ENCODE measurements at places on chromosomes 2 and 18. TPM values are rescaled to one million over a fixed set of nuclear protein-coding genes. Genes with fewer than 3 reads are reported as not detected.

DNA sequence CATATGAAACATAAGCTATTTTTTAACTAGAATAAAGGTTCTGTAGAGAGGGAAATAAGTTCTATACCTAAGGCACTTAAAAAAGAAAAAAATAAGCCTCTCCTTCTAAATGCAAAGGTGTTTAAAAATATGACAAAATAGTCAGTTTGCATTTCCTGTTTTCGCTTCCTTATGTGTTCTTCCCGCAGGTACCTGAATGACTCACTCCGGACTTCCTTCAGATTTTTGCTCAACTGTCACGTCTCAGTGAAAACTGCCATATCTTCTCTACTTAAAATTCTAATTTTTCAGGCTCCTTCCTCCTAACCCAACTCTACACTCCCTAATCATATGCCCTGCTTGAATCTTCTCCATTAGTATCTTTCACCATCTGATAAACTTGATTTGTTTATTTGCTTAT lies 1333.1 kb downstream of the LRP1B start:
- no peak for DNase-seq

DNA sequence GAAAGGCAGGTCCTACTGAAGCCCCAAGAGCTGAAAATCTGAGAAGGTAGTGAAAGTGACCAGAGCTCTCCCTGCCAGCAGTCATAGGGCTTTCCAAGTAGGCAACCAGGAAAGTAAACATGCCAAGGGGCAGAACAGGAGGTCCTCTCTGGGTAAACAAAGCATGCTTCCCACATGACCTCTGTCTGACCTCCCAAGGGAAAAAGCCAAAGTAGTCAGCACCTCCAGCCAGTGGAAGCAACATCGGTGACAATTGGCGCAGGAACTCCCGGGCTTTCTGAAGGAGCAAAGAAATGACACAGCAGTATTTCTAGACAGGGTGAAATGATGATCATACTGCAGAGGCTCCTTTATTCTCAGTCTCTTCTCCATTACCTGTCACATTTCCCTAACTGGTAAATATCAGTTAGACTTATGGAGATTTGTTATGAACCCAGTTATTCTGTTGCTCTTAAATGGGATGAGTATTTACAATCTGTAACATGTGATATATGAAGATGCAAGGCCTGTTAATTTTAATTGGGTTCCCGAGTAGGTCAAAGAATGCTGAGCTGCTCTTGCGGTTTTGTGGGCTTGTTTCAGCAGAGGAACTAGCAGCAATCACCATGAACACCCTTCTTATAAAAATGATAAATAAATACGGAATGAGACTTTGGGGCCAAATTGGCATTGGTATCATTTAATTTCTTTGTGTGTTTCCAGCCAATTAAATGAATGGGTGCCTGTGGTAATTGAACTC lies 321.0 kb downstream of the RND3 start:
- no peak for DNase-seq

HOXD1 gene
- 0.76 TPM for polyA plus RNA-seq

DNA sequence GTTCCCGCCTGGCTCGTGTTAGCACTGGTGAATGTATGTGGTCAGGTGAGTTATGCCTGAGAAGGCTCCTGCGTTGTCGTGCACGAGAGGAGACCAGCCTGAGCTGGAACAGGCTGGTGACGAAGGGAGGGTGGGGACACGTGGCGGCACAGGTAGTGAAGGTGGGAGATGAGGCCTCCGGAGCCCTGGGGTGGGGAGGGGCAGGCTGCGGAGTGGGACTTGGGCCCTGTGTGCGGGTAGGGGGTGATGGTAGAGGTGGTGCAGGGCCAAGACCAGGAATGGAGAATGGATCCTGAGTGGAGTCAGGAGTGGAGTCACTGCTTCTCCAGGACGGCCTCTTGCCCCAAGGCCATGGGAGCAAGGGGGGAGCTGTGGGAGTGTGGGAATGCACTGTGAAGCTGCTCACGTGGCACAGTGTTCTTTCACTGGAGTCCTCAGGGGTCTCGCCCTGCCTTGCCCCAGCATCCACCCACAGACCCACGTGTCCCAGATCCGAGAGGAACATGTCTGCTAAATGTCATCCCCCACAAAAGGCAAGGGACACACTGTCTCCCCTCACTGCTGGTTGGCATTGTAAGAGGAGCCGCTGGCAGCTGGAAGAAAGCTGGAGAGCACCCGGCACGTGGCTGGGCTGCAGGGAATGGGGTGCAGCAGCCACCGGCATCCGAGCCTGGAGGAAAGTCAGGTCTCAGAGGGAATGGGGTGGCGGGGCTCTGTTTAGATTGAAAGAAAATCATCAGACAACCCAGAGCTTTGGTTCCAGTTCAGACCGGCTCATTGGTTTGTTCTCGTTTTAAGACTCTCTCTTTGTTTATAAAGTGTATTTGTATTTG lies 63.7 kb downstream of the CYP26B1 start:
- DNase-seq = no peak

GRCh38 chr2:166373951-166374350 lies 1.8 kb downstream of the SCN9A start:
- DNase-seq = no peak

- no peak for DNase-seq
Observed at GRCh38 chr2:156311976-156312375, 20.5 kb downstream of the NR4A2 start.

DNA sequence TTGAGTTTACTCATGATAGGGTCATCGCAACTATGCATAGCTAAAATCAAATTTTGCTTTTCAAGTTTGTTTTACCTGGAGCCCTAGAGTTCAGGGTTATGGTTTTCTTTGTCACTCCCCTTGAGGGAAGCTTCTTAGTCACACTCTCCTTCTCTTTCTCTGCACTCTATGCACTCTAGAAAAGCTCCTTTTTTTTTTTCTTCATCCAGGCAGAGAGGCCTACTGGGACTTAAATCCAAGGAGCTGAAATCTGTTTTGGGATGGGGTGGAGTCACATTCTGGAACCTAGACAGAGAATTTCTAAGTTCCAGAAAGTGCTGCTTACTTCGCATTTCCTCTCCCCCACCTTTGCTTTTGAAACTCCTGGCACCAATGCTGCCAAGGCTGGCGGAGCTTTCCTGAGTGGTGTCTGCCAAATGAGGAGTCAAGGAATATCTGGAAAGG lies 19.1 kb upstream of the IL18R1 start:
- no peak for DNase-seq

DNA sequence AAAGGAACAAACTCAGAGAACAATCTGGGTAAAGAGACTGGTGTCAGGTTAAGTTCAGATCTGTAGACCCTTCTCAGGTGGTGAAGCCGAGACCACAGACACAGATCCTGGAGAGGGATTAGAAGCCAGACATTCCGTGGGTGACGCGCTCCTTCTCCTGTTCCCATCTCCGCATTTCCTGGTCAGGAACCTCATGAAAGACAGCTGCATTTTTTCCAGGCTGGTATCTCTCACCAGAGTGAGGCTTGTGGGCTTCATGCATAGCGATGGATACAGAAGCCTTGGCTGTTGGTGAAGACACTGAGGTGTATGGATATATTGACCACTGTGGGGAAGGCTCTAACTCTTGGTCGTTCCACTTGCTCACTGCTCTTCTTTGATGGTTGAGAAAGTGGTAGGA lies 152.6 kb downstream of the FAM210A start:
- no peak for DNase-seq

UGT1A1 gene
- not detected for polyA plus RNA-seq

GATA6 gene
- 30.2 TPM for polyA plus RNA-seq

DNA sequence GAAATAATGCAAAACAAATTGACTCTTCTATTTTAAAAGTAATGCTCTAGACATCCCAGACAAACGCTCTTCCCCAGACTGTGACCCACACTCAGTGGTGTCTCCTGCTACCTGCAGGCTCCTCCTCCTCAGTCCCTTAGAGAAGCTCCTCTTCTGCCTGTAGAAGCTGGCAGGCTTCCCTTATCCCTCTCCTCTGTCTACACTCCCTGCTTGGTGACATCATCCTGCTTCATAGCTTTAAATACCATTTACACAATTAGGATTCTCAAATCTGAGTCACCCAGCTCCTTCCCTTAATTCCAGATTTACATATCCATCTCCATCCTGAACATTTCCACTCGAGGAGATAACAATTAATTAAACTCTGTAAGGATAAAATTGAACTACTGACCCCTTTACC lies 167.9 kb downstream of the FBXO15 start:
- no peak for DNase-seq

GRCh38 chr2:54655046-54655809 lies 68.2 kb upstream of the EML6 start:
- DNase-seq = no peak

DNA sequence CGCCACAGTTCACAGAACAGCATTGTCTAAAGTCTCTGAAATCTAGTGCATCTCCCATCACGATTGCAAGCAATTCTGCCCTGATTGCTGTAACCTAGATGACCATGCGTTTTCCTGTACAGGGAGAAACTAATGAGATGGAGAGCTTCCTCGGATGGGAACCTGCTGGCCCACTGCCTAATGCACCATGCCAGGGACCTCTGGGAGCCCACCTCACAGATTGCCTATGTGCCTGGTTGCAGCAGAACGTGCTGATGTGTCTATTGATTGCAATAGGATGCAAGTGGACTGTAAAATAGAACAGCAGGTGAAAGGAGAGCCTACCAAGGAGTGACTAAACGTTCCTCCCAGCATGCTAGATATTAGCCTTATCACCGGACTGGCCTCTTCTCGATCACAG lies 141.0 kb upstream of the RAB12 start:
- no peak for DNase-seq

ATP6V1B1 gene
- polyA plus RNA-seq = 0.62 TPM

GRCh38 chr18:24400587-24400986 lies 3.0 kb upstream of the OSBPL1A start:
- DNase-seq = no peak

- no peak for DNase-seq
Observed at GRCh38 chr2:178529194-178529593, 48.9 kb downstream of the PLEKHA3 start.

DNA sequence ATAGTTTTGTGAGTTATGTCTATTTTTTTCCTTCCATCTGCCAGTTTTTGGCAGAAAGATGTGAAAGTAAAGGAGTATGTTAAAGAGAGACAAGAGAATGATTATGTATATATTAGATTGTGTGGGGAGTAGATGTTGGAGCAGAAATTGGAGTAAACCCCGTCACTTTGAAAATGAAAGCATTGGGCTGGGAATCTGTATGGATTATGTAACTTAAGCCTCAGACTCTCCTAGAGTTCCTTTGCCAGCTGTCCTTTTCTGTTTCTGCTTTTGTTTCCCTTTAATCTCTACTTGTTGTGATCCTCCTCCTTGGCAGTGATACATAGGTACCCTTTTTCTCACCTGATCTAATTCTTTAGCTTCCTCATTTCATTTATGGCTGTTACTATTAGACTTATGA lies 19.2 kb downstream of the CCDC138 start:
- DNase-seq = no peak

PLCD4 gene
- polyA plus RNA-seq = 0.88 TPM

- no peak for DNase-seq
Observed at GRCh38 chr18:51522821-51523220, 325.3 kb upstream of the MEX3C start.

CYBRD1 gene
- 147 TPM for polyA plus RNA-seq

CHAC2 gene
- 1.1 TPM for polyA plus RNA-seq

KLHL14 gene
- 0.50 TPM for polyA plus RNA-seq

DNA sequence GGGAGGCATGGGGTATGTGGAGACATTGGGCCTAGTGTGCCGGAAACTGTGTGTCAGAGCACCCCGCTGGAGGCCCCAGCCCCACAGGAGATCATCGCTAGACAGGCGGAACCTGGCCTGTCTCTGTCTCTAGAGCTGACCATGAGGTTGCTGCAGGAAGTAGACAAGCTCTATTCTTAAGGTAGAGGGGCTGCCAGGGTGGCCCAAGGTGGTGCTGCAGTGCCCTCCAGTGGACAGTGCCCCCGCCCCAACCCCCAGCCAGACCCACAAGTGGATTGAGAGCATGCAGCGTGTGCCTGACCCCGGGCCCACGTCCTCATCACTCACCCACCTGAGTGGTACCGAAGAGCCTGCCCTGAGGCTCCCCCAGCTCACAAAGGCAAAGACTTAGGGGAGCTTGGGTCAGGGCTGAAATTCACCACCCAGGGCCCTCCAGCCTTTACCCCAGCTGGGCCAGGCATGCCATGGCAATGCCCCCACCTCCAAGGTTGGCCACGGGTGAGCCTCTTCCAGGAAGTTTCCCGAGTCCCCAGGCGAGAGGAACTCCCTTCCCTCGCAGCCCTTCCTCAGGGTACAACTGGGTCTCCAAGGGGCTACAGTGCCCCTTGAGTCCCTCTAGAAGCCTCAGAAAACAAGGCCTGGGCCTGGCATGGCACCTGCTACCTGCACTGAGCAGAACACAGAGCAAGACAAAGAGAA lies 155.0 kb downstream of the TTC32 start:
- no peak for DNase-seq

DNA sequence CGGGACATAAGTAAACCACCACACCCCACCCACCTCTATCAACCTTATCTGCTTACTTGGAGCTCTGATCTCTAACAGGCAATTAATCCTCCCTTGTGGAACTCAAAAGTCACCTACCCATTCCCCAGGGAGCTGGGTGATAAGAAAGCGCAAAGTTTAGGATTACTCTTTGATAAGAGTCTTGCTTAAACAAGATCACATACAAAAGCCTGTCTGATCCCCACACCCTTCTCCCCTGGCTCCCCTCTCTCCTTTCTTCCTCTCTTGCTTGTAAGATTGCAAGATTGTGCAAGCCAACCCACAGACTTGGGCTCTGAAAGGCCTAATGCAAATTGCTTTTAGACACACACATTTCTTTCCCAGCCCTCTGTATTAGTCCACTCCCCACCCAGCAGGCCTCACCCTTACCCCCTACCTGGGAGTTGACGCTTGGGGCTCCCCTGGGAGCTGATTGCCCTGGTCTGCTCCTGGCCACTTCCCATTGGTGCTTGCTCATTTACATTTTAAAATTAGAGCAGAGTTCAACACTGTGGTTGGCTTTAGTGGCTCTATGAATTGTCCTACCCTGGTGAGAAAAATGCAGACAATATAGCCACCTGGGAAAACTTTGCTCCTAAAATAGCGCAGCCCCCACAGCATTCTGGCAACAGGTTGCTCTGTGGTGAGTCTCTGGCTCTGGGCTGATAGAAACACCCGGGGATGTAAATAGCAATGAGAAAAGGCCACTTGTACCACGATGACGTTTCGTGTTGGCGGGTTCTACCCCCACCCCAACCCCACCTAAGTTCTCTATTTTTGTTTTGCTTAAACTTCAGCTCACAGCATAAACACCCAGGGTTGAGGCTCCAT lies 92.8 kb upstream of the MSH2 start:
- no peak for DNase-seq

DNA sequence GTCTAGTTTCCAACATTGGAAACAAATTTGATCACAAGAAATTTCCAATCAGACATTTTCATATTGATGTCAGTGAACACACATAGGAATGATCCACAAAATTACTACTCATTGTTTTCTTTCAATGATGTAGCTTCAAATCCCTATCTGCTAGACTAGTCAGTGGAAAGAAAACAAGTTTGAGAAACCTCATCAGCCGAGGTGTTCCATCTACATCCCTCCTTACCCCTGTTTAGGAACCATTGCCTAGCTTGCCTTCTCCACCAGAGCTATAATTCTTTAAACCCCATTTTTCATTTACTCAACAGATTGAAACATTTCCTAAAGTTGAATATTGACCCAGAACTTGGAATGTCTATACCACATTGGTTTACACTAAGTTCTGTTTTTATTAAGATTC lies 45.3 kb downstream of the HNMT start:
- DNase-seq = no peak

- DNase-seq = no peak
Observed at GRCh38 chr2:231124838-231125568, at the start of gene HTR2B. Gene HTR2B, minus strand, starts transcription at chr2:231125042. Its CDS starts 1,278 bp downstream, at chr2:231123764.

All from ovary (tissue), 10 donors.